ENCODE measurements at places on chromosomes 2 and 18.

GRCh38 chr2:45889053-45889452, 237.6 kb downstream of the PRKCE start:
- DNase-seq = no peak

DNA sequence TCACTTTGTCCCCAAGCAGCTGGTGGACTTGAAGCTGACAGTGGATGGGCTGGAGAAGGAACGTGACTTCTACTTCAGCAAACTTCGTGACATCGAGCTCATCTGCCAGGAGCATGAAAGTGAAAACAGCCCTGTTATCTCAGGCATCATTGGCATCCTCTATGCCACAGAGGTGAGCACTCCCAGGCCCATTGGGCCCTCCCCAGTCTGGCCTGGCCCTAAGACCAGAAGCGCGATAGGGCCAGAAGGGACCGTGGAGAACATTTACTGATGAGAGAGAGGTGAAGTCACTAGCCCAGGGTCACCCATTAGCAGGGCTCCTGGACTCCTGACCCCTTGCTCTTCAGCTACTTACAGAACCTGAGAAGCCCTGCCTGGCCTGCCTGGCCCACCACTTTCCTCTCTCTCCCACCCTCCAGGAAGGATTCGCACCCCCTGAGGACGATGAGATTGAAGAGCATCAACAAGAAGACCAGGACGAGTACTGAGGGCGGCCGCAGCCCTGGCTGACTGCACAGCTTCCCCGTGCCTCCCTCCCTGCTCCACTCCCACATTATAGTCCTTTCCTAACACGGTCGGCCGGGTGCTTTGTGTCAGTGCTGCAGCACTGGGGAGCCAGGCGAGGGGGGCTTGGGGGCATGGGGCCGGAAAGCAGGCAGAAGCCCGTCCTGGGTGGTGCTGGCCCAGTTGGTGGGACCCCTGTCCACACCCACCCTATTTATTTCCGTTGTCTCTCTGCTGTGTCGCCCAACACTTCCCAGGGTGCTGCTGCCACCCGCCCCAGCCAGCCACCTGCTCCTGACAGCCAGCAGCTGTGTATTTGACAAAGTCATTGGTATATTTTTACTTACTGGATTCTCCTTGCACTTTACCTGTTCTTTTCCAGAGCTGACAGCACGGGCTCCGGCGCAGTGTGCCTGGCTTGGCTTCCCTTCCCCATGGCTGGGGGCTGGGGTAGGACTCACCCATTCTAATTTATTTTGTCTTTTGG, 6.6 kb upstream of the TMEM214 start:
- no peak for DNase-seq

- DNase-seq = peak; percentile 72
These were observed 108.4 kb downstream of the ALMS1 start for GRCh38 chr2:73494031-73494430.

DNA sequence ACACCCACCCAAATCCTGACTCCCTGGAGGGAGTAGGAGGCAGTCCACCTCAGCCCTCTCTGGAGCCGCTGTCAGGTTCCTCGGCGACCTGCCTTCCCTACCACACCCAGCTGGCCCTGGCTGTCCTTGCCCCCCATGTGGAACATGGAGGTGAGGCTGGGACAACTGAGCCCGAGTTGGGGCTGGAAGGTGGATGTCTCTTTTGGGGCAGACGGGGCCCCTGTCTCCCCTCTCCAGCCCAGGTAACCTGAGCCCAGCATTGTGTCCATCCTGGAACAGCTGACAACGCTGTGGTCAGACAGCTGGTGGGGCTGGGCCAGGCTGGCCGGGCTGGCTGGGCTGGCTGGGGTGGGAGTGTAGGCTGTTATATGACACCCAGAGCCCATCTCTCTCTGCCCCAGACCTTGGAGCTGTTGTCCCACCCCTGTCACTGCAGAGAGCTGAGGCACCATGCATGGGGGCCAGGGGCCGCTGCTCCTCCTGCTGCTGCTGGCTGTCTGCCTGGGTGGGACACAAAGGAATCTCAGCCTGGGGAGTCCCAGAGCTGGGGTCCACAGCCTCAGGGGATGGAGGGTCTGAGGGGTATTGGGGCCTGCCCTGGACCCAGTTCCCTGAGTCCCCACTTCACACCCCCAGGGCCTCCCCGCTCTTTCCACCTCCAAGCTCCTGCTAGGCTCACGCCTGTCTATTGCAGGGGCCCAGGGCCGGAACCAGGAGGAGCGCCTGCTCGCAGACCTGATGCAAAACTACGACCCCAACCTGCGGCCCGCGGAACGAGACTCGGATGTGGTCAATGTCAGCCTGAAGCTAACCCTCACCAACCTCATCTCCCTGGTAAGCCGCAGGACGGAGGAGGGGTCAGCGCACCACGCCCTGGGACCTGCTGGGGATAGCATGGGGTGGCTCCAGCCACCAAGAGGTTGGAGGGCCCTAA, at the start of gene CHRNG:
TSS of gene CHRNG (plus strand) at position 395 of the 934 bp plus-strand sequence. CDS start at position 451, 56 bp downstream.
- no peak for DNase-seq

DNA sequence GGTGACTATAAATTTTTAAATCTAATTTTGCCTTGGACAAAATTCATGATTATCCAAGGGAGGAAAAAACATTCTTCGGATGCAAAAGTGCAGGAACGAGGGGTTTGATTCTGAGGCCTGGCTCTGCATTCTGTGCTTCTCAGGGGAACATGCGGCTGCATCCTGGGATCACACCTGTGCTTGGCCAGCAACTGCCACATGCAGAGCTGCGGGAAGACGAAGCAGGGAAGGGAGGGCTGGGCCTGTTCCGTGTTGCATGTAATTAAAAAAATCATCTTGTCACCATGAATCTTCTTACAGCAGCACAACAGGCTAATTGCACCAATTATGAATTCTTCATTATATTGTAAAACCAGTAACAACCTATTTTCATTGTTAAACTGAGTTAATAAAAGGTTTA, 158.0 kb upstream of the ALKAL2 start:
- DNase-seq = no peak

GRCh38 chr2:129056959-129057317, 738.3 kb upstream of the HS6ST1 start:
- no peak for DNase-seq

DNA sequence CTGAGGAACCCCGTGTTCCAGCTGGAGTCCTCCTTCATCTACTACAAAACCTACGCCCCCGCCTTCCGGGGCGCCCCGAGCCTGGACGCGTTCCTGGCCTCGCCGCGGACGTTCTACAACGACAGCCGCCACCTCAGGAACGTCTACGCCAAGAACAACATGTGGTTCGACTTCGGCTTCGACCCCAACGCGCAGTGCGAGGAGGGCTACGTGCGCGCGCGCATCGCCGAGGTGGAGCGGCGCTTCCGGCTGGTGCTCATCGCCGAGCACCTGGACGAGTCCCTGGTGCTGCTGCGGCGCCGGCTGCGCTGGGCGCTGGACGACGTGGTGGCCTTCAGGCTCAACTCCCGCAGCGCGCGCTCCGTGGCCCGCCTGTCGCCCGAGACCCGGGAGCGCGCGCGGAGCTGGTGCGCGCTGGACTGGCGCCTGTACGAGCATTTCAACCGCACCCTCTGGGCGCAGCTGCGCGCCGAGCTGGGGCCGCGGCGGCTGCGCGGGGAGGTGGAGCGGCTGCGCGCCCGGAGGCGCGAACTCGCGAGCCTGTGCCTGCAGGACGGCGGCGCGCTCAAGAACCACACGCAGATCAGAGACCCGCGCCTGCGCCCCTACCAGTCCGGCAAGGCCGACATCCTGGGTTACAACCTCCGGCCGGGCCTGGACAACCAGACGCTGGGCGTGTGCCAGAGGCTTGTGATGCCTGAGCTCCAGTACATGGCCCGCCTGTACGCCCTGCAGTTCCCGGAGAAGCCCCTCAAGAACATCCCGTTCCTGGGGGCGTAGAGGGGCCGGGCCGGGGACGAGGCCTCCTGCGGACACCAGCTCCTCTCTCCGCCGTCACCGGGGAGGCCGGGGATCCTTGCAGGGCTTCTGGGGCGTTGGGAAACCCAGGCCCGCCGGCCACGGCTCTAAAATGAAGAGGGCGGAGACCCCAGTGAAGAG, 5.3 kb upstream of the NEU4 start:
- DNase-seq = peak; percentile 34

GRCh38 chr2:72316774-72317173, 169.1 kb upstream of the CYP26B1 start:
- no peak for DNase-seq

DNA sequence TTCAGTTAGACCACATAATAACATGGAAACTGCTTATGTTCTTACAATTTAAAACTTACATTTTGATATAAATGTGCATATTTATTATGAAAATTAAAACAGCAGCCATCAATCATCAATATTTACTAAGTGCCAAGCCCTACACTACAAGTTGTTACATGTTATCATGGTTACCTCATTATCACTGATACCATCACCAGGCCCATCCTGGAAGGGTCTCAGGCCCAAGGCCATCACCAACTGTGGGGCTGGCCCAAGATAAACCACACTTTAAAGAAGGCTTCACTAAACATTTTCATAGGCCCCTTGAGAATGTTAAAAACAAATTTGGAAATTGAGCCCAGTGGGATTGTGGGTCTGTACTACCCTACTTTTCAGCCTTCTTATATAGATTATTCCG, 6.4 kb downstream of the ITSN2 start:
- DNase-seq = no peak

DNA sequence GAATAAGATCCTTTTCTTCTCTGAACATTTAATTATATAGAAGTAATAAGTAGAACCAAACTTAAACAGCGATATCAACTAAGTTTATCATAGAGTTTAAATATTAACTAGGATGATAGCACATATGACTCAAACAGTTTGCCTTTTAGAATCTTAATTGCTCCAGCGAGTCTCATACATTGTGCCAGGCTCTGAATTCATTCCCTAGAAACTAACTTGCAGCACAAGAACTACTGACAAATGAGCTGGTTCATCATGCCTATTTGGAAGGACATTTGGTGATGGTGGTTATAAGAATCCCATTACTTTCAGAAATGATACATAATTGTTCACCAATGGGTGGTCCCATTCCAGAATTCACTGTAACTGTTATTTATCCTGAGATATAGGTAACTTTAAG, 1026.6 kb upstream of the DDX18 start:
- no peak for DNase-seq

- DNase-seq = no peak
These were observed 29.2 kb upstream of the STK17B start for GRCh38 chr2:196200557-196200956.

GRCh38 chr2:149597050-149597667, 9.6 kb upstream of the MMADHC start:
- DNase-seq = no peak

DNA sequence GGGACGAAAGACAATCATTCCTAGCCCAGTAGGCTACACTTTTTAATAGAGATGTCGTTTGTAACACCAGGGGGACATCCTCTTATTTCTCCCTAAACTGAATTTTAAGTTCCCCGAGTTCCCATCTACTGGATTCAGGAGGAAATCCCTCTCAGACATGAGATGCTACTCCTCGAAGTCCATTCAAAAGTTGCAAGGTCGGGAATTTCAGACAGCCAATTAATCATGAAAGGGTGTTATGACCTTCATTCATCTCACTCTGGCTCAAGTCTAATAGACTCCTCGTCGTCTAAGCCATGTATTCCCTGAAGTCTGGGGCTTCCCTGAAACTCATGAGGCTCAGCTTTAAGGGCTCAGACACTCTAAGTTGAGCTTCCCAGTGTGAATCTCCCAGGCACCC, 1.2 kb upstream of the DSC3 start:
- DNase-seq = no peak

DNA sequence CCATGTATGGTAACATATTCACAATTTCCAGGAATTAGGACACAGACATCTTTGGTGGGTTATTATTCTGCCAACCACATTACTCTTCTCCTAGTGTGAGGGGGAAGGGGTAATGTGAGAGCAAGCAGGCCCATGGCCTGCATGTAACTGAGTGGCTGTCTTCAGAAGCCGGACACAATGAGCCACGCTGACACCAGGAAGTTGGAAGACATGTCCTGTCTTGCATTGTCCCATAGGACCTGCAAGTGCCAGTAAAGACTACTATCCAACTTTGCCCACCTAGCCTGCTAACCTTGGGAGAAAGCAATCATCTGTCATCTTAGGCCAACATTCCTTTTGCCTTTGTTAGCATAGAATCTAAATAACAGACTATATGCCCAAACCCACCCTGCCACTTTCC, 86.2 kb upstream of the SH3BP4 start:
- DNase-seq = no peak

DNA sequence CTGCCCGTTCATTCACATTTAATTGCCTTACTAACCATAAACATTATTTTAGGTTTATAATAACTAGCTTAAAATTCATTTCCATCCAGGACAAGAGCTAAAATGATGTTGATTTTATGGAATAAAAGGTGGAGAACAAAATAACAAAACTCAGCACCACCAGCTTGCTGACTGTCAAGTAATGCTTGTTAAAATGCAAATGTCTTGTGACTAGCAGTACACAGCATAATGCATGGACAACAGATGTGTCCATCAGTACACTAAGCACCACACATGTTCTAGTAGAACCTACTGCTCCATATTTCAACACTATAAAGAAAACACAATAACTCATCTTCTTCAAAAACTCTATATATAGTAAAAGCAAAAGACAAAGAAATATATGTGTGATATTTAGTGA, 224.7 kb upstream of the SMAD7 start:
- DNase-seq = no peak

- no peak for DNase-seq
These were observed 311.8 kb upstream of the STON1 start for GRCh38 chr2:48218169-48218568.

DNA sequence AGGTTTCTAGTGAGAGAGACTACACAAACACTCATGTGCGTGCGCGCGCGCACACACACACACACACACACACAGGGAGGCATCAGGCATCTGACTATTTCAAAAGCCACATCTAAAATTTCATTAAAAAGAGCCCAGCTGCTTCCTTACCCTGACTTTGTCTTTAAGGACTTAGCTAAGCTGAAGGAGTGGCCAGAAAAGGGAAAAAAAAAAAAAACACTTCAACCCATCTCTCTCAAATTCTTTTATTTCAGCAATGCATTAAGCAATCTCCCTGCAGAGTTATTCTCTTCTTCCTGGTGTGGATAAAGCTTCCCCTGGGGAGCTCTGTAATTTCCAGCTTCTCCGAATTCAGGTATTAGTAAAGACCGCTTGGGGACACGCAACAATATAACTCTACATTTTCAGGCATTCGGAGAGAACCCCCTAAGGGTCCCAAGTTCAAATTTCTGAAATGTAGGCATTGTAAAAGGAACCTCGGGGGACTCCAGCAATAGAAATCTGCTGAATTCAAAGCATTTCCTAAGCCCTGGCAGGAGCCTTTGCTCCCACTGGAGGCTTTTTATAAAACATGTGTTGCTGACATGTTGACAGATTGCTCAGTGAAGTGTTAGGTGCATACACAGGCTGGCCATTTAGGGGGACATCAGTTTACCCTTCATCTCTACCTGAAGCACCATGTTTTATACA, 67.0 kb downstream of the ZNF521 start:
- DNase-seq = peak; percentile 14
